ENCODE measurements at places on chromosomes 7 and 10.
A peak's percentile ranks its signal among the peaks of the same experiment; 100 is the strongest.

- DNase-seq, result no peak
Measured at GRCh38 chr10:78383378-78384048, 349.9 kb downstream of the RPS24 start.

- DNase-seq, result no peak
Measured at GRCh38 chr10:13657101-13657680, 70.4 kb downstream of the PRPF18 start.

- no peak for DNase-seq
Measured at GRCh38 chr7:25476863-25477499, 248.7 kb upstream of the NPVF start.

DNA sequence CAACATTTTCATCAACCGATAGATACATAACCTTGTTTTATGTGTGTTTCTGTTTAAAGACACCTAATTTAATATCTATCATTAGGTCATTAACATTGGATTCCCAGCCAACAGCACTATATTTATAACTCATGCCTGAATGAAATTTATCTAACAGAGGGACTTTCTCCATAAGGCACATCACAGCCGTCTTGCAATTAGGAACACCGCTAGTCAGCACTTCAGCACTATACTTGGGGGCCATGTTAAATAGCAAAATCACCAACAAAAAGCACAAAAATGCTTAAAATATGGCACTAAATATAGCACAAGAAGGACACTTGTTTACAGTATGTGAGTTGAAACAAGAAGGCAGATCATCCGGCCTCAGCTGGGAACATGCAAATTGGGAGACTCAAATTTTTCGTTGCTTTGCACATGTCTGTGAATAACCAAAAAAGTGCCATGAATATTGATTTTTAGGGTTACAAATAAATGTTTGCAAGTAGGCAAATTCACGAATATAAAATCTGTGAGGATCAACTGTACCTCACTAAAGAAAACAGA is 51.0 kb downstream of the TLL2 start:
- no peak for DNase-seq

DNA sequence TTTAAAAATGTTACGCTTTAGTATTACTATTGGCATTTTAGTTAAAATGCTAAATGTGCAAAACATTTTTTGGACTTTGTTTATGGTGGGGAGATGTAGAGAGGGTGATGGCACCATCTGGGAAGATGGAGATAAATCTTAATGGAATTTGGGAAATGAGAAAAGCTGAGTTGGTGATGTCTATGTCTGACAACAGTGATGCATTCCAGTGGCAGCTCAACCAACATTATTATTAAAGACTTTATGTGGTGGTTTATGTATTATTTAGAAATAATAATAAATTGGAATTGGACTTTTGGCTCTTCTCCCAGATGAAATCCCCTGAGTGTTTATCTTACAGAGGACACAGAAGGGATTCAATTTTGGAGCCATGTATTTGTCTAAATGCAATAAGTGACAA is 77.6 kb downstream of the SEC23IP start:
- DNase-seq, result no peak

DNA sequence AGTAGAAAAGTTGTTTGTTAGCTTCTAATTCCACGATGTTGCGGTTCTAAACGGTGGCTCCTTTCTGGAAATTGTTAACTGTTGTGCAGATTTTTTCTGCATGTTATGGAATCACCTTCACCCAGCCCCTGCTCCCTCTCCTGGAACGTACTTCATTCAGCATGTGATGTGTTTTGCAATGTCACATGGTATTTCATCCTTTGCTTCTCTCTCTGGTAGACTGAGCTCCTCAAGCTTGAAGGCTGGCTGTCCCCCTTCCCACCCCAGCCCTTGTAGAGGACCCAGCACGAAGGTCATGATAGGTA is 4.4 kb downstream of the PPP2R2D start:
- DNase-seq, result no peak

- no peak for DNase-seq
Measured at GRCh38 chr10:17237149-17237527, 9.1 kb downstream of the VIM start.

- no peak for DNase-seq
Measured at GRCh38 chr10:69960988-69961880, 91.4 kb upstream of the MACROH2A2 start.

DNA sequence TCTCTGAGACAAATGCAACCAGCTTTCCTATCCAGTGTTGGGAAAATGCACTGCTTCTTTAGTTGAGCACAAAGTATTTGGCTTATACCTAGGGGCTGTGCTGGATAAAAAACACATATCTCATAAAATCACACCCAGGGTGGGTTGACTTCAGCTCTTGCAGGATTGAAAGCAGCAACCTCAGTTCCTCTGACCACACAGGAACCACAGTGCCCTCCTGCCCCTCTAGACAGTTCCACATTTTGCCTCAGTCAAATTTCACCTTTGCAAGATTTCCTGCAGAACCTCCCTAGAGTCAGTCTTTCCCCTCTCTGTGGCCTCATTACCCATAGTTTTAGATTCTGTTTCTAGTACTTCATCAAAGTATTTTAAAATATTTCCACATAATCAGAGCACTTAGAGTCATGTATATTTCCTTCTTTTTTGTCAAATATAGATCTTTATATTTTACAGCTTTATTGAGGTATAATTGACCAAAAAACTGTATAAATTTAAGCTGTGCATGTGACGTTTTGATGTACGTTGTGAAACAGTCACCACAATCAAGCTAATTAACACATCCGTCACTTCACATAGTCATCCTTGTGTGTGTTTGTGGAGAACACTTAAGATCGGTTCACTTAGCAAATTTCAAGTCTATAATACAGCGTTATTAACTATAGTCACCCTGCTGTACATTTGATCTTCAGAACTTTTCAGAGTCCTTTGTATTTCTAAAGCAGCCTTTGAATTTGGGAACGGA is 37.0 kb upstream of the EGR2 start:
- peak; percentile 69 for DNase-seq

DNA sequence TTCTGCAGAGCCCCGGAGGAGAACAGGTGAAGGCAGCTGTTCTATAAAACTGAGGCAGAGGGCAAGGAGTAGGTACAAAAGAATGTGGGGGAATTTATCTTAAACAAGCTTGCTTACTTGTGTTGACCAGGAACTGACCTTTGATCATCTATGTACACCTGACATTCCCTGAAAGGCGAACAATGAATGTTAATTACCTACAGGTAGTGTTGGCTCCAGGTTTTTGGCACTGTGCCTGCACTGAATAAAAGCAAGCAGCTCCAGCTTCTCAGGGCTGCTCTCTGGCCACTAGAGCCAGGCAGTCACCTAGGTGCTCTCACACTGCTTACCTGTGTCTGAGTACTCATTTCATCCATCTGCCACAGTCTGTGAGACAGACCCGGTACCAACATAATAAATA is 87.0 kb downstream of the RAPGEF5 start:
- no peak for DNase-seq

GRCh38 chr7:4670791-4671190 is 11.3 kb upstream of the FOXK1 start:
- DNase-seq, result no peak

- DNase-seq, result no peak
Measured at GRCh38 chr7:155883491-155884224, 71.4 kb upstream of the SHH start.

DNA sequence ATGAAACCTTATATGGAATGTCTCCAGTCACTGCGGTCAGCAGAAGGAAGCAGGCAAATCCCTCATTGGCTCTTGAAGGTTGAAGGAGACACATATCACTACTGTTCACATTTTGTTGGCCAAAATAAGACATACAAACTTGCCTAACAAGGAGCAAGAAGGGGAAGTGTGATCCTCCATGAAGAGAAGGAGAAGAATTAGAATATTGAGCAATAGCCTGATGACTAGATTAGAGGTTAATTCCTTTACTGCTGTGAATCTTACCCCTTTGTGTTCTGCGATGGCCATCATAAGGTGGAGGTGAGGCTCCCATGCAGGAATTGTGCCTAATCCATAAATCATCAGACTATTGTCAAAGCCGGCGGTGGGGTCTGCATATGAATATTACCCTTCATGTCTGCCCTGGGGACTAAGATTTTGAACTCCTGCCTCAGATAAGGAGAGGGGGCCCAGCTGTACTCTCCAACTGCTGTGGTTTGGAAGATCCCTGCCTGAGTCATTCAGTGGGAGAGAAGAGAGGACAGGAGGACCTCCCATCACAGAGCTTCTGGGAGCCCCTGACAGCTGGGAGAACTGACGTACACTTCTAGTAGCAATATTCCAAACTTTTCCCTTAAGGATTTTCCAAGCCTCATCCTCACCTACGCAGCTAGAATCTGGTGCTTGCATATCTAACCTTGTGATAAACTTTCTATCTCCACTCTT is 398.5 kb downstream of the REEP3 start:
- no peak for DNase-seq

DNA sequence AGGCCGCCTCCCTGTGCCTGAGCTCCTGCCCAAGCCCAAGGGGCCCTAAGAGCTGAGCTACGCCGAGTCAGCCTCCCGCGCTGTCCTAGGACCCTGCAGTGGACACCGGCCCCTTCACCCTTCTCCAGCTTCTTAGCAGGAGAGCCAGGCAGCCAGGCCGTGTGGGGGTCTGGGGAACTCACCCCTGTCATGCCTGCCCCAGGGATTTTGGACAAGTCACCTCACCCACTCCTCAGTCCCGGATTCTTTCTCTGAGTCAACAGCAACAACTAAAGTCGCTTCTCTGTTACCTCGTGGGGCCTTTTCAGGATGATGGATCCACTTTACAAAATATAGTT is 79.3 kb downstream of the MKI67 start:
- DNase-seq, result no peak

GRCh38 chr10:9262770-9263169 is 1208.3 kb downstream of the GATA3 start:
- DNase-seq, result no peak

All from activated T-cell treated with anti-CD3 and anti-CD28 coated beads, Interleukin-2, amount 50 U/mL, for 72 hours (primary cell).